ENCODE measurements at places on chromosomes 13 and 19.

GRCh38 chr13:46345866-46346265, 41.2 kb downstream of the RUBCNL start:
- H3K4me3 ChIP-seq: no peak overlapping the region
- no peak for DNase-seq
- H3K36me3 ChIP-seq: no peaks in the 10 kb centered on the region
- no peak overlapping the region for H3K27ac ChIP-seq
- H3K27me3 ChIP-seq: no peaks in the 10 kb centered on the region

DNA sequence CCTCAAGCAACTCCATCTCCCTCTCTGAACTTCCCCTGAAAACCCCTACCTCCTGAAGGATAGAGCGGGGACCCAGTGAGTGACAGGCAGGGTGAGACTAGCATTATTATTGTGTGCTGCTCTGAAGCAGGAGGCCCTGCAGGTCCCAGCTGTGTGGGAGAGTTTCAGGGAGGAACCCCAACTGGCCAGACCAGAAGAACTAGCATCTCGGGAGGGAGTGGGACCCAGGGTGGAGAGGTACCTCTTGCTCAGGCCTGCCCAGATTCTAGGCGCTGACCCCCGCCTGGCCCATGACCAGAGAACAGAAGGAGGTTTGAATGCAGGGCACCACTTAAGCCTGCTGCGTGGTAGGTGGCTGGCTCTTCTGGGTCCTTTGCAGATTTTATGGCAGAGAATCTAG, 5.7 kb upstream of the LYPD3 start:
- H3K27me3 ChIP-seq: no peaks in the 10 kb centered on the region
- no peak for DNase-seq

GRCh38 chr13:91278888-91279287, 68.6 kb upstream of the MIR17HG start:
- no peaks in the 10 kb centered on the region for H3K36me3 ChIP-seq
- H3K27ac ChIP-seq: no peak overlapping the region
- H3K4me3 ChIP-seq: no peak overlapping the region

DNA sequence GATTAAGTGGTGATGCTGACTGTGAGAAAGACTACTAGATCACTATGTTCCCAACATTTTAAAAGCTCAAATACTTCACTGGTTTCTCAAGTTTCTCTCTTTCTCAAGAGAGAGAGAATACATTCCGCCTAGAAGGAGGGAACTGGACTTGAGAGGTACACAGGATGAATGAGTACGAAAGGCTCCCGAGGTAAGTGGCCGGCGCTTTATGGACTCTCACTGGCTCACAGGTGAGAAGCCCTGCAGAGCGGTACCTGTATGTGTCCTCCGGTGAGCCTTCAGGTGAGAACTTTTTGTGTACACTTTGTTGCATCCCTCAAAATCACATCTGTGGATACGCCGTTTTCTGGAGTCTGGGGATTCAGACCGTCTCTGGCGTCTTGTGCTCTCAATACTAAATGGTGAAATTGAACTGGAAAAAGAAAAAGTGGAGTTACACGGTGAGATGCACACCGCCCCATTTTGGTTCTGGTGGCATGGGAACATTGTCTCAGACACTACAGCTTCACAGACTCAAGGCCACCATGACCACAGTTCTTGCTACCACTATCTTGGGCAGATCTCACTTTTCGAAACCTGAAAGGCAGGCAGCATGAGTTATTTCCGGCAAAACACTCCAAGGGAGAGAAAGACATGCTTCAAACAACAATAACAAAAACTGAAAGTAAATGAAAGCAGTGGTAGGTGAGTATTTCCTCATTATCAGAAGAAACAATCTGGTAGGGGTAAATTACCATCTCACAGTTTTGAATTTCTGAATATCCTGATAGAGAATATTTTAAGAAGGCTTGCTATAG, 418.9 kb downstream of the KLF12 start:
- no peaks in the 10 kb centered on the region for H3K27me3 ChIP-seq
- no peak overlapping the region for H3K27ac ChIP-seq
- no peak overlapping the region for H3K4me3 ChIP-seq
- peaks cover 4% of the 10 kb centered on the region for H3K4me1 ChIP-seq
- no peaks in the 10 kb centered on the region for H3K36me3 ChIP-seq

- H3K27ac ChIP-seq: no peak overlapping the region
- H3K4me1 ChIP-seq: no peaks in the 10 kb centered on the region
- H3K27me3 ChIP-seq: no peaks in the 10 kb centered on the region
- no peak for DNase-seq
- H3K36me3 ChIP-seq: no peaks in the 10 kb centered on the region
Observed at GRCh38 chr19:51779181-51779580, 15.8 kb upstream of the FPR3 start.

- H3K27ac ChIP-seq: no peak overlapping the region
- no peaks in the 10 kb centered on the region for H3K4me1 ChIP-seq
- DNase-seq: no peak
- no peaks in the 10 kb centered on the region for H3K27me3 ChIP-seq
- H3K4me3 ChIP-seq: no peak overlapping the region
- H3K36me3 ChIP-seq: no peaks in the 10 kb centered on the region
Observed at GRCh38 chr13:24127116-24127631, 33.3 kb upstream of the SPATA13 start.

DNA sequence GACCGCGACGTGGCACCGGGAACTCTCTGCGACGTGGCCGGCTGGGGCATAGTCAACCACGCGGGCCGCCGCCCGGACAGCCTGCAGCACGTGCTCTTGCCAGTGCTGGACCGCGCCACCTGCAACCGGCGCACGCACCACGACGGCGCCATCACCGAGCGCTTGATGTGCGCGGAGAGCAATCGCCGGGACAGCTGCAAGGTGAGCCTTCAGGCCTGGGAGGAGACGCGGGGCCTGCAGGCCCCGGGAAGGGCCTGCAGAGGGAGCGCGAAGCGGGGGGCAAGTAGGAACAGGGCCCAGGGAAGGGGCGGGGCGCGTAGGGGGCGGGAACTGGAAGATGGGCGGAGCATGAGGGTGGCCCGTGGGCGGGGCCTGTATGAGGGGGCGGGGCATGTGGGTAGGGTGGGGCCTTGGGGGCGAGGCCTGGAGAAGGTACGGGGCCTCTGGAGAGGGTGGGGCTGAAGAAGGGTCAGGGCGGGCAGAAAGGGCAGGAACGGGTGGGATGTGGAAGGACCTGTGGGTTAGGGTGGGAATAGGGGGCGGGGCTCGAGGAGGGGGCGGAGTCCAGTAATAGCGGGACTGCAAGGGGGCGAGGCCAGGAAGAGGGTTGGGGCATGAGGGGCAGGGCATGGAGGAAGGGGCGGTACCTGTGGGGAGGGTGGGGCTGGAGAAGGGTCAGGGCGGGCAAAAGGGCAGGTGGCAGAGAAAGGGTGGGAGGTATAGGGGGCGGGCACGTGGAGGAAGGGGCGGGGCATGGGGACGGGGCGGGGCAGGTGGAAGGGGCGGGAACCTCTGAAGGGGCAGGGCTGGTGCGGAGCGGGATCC, 2.5 kb downstream of the CFD start:
- H3K27ac ChIP-seq: no peak overlapping the region
- no peak overlapping the region for H3K4me3 ChIP-seq
- H3K4me1 ChIP-seq: peaks cover 11% of the 10 kb centered on the region
- H3K27me3 ChIP-seq: peaks cover 24% of the 10 kb centered on the region

DNA sequence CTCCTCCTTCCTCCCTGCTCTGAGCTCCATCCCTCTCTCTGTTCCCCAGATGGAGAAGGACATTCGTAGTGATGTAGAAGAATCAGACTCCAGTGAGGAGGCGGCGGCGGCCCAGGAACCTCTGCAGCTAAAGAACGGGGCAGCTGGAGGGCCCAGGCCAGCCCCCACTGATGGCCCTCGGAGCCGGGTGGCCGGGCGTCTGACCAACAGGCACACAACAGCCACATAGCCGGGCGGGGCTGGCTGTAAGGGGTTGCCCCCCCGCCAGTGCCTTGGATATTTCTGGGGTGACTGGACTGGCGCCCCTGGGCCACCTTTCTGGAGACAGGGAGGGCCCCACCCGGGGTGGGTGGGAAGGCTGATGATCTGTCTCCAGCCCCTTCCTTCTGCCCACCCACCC, 46.3 kb downstream of the CD320 start:
- H3K36me3 ChIP-seq: peaks cover 6% of the 10 kb centered on the region
- H3K27me3 ChIP-seq: no peaks in the 10 kb centered on the region
- H3K4me3 ChIP-seq: no peak overlapping the region
- DNase-seq: no peak

DNA sequence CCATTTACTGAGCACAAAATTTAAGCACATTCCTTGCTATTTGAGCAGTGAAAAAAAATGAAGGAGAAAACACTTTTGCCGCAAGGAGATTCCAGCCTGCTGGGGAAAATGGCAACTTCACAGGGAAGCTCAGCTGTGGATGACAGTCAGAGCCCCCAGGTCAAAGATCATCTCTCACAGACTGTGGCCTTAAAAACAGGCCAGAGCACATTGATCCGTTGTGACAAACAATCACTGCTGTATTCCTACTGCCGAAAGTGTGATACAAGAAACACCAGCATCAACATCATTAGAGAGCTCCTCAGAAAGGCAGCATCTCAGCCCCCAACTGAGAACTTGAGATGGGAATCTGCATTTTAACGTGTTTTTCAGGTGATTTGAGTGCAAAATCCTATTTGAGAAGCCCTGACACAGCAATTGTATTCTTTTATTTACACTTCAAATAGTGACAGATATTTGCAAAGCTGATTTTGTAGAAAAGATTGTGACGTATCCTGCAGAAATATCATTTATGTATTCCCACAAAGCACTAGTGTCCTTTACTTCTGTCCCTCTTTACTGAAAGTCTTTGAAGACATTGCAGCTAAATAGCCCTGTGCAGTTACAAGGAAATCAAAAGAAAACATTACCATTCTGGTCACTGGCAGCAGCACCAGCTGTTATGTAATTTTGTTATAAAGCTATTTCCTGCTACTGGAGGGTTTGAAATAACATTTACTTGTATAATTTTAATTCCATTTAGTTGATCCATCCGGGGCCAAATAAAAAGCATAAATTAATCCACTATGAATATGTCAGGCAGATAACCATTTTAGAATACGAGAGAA, 652.0 kb downstream of the LIG4 start:
- H3K27ac ChIP-seq: no peak overlapping the region
- no peaks in the 10 kb centered on the region for H3K36me3 ChIP-seq
- DNase-seq: no peak
- no peak overlapping the region for H3K4me3 ChIP-seq

DNA sequence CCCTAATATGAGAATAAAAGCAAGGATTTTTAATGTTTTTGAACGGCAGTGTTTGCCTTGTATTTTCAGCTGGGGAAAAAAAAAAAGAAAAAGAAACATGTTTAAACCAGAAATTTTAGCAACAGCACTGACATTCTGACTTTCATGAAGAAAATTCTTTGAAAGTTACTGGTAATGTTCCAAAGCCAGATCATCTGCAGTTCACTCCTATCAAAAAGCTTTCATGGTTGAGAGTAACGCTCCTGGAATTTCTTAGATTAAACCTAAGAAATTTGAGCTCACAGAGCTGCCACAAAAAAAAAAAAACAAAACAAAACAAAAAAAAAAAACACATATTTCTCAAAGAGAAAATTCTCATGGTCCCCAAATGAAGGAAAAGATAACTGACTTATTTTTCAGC, 1106.7 kb downstream of the EFNB2 start:
- no peak overlapping the region for H3K4me3 ChIP-seq
- no peak overlapping the region for H3K27ac ChIP-seq
- no peaks in the 10 kb centered on the region for H3K4me1 ChIP-seq
- no peak for DNase-seq

DNA sequence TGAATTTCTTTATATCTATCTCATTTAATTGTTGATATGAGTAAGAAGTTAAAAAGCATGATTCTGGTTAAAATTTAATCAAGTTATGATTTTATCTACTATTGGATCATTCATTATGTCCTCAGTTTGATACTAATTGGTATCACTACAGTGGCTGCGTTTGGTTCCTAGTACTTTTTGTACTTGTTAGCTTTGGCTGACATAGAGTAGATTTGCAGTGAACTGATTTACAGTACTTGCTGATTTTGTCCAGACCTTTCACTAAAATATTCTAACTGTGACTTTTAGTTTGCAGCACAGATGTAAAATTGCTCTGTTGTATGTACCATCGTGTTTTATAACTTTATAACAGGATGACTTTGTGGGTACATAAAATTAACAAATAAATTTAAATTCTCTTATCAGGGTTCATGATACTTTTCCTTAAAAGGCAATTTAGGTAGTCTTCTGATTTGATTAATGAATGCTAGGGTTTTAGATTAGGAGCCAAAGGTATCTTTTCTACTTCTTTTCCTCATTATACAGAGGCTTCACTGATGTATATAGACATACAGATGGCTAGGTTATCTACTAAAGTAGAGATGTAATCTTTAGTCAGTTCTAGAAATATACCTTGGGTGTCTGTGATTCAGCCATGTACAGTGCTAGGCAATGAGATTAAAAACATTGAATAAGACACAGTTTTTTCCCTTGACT, 8.7 kb downstream of the UCHL3 start:
- no peak for DNase-seq
- no peak overlapping the region for H3K4me3 ChIP-seq
- H3K36me3 ChIP-seq: no peaks in the 10 kb centered on the region
- H3K27ac ChIP-seq: peak overlapping the region; percentile 31
- H3K4me1 ChIP-seq: no peaks in the 10 kb centered on the region

DNA sequence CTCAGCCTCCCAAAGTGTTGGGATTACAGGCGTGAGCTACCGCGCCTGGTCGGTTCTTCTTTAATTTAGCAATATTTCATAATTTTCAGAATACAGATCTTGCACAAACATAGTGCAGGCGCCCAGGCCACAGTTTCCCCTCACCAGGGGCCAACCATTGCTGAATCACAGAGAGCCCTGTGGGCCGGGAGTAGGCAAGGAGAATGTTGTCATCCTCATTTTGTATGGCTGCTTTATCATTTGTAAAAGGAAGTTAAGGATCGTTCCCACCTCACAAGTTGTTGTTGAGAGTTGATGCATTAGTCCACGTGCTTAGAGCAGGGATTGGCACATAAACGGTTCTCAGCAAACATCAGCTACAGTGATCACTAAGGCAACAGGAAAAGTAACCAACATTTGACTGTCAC, 30.2 kb downstream of the MEIS3 start:
- no peak overlapping the region for H3K4me3 ChIP-seq
- H3K36me3 ChIP-seq: no peaks in the 10 kb centered on the region
- no peaks in the 10 kb centered on the region for H3K27me3 ChIP-seq
- no peaks in the 10 kb centered on the region for H3K4me1 ChIP-seq

DNA sequence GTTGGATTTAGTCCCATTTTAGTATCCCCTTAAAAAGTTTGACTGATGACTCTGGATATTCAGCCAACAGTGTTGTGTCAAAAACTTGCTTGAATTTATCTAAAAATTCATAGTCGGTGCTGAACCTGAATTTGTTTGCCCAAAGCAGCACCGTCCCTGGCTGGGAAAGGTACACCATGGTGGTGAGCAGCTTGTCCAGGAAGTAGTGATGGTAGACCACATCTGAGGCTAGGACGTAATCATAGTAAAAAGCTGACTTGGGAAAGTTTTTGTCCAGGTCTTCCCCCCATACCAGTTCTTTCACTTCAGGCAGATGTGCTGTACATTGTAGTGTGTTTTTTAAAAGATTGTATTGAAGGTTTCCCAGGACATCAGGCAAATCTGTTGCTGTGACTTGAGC, 8.8 kb downstream of the METTL21C start:
- DNase-seq: no peak
- H3K27me3 ChIP-seq: no peaks in the 10 kb centered on the region
- no peaks in the 10 kb centered on the region for H3K36me3 ChIP-seq
- H3K4me1 ChIP-seq: no peaks in the 10 kb centered on the region
- H3K4me3 ChIP-seq: no peak overlapping the region

- H3K4me1 ChIP-seq: no peaks in the 10 kb centered on the region
- no peak overlapping the region for H3K4me3 ChIP-seq
- no peaks in the 10 kb centered on the region for H3K36me3 ChIP-seq
- DNase-seq: no peak
- H3K27me3 ChIP-seq: no peaks in the 10 kb centered on the region
Observed at GRCh38 chr13:94811753-94812152, 99.4 kb upstream of the SOX21 start.

Measured in ascending aorta (tissue), 2 donors.